GM12878 (cell line): ENCODE measurements at places on chromosomes 7 and 10.

GRCh38 chr10:1089017-1089689 lies 33.0 kb downstream of the WDR37 start:
- DNase-seq = no peak

- no peak for DNase-seq
Observed at GRCh38 chr7:79308192-79308591, 145.3 kb downstream of the MAGI2 start.

- no peak for DNase-seq
Observed at GRCh38 chr10:48811461-48811860, 126.8 kb downstream of the WDFY4 start.

- no peak for DNase-seq
Observed at GRCh38 chr7:29230871-29231345, 36.3 kb downstream of the CHN2 start.

DNA sequence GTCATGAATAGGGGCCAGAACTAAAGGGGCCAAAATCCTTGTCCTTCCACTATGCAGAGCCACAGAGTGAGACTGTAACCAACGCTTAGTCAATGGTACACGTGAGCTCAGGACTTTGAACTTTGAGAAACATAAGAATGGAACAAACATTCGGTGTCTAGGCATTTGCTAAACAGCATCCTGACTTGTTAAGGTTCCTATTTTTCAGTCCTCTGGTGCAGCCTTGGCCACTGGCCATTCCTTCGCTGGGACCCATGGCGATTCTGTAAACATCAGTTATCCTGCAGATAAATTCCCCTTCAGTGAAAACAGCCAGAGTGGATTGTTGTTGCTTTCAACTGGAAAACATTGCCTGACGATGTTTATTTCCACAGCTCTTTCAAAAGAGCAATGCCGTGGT lies 266.8 kb downstream of the SORCS1 start:
- DNase-seq = no peak

DNA sequence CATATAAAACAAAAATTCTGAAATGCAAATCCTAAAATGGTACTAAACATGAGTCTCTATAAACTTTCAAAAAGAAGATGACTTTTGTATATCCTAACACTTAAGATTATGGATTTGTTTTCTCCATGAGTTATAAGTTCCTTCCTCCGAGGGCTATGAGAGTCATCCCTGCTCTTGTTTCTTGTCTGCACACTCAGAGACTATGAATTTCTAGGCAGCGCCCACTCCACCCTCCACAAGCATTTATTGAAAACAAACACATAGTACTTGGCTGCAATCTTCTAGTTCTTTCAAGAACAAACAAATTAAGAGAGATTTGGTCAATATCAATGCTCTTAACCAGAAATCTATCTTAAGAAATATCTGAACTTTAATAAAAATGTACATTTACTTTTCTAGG lies 211.7 kb downstream of the DKK1 start:
- no peak for DNase-seq

DNA sequence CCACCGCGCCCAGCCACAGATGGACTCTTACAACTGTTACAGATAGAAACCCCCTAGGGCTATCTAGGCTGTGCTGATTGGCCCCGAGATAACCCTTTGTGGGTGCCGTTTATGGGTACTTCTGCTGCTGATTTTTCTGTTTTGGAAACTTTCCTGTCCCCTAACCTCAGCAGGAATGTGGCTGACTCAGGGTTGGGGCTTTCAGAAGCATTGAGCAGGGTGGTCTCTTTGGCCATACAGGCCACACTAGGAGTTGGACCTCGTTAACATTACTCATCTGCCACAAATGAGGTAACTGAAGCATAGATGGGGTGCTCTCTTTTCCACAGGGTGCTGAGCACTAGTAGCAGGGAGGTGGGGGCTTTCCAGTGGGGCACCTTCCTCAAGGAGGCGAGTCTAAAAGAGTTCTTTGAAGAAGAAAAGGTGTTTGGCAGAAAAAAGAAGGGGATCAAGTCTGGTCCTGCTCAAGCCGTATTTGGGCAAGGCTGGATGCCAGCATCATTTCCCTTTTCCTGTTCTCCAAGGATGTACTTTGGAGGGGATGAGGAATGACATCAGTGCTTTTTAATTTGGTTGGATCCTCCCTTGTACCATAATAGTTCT lies 6.4 kb downstream of the ZSCAN25 start:
- DNase-seq = no peak
